CMK (cell line): ENCODE measurements at places on chromosomes 5 and 9.

GRCh38 chr9:126326228-126327005 lies at the start of gene MVB12B:
Gene MVB12B, plus strand, starts transcription at chr9:126326829. Its CDS starts 101 bp downstream, at chr9:126326930.
- no peak for DNase-seq

DNA sequence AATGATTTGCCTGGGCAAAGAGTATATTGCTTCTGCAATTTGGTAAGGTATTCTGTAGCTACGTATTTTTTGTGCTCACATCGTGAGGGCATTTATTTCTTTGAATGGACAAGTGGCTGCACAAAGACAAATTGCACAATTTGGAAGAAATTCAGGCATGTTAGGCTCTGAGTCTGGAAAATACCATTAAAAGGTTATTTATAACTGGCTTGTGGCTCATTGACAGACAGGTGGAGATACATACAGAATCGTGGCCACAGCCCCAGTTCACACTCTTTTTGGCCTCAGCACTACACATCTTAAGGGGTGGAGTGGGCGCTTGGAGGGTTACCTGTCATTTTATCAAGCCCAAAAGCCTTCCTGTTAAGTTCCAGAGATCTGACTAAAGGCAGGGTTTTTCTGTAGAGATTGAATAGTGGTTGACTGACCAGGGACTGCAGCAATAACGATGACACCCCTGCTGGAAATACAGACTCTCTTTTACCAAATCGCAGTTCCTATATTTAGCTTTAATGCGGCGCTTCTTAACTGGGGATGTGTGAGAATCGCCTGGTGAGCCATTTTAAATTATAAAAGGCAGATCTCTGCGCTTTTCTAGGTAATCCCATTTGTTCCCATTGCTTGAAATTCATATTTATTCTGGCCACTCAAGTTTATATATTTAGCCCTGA lies 14.7 kb downstream of the MAN2A1 start:
- no peak for DNase-seq

- no peak for DNase-seq
Observed at GRCh38 chr9:103928442-103928841, 165.7 kb upstream of the SMC2 start.

GRCh38 chr9:72583370-72583769 lies 62.0 kb downstream of the TMC1 start:
- no peak for DNase-seq

DNA sequence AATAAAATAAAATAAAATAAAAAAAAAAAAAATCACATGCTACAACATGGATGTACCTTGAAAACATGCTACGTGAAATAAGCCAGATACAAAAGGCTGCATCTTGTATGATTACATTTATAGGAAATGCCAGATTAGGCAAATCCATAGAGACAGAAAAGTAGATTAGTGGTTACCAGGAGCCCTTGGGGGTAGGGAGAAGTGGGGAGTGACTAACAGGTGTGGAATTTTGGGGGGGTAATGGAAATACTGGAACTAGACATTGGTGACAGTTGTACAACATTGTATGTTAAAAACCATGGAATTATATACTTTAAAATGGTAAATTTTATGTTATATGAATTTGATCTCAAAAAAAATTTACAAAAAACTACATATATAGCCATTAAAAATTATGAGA lies 47.3 kb downstream of the SLC1A1 start:
- no peak for DNase-seq

DNA sequence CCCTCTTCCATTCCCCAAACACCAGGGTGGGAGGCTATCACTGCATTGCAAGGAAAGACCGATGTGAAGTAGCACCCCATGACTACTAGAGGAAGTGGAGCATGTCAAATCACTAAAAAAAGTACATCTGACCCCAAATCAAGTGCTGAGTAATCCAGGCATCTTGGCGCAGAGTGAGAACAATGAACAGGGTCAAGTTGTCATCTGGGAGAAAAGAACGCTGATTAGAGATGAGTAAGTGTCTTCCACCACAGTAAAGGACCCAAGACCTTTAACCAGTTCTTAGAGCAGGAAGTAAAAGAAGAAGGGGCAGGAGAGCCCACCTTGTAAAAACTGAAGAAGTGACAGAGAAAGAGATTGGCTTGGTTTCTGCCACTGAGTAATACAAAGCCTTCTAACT lies 75.0 kb upstream of the RAD23B start:
- no peak for DNase-seq

DNA sequence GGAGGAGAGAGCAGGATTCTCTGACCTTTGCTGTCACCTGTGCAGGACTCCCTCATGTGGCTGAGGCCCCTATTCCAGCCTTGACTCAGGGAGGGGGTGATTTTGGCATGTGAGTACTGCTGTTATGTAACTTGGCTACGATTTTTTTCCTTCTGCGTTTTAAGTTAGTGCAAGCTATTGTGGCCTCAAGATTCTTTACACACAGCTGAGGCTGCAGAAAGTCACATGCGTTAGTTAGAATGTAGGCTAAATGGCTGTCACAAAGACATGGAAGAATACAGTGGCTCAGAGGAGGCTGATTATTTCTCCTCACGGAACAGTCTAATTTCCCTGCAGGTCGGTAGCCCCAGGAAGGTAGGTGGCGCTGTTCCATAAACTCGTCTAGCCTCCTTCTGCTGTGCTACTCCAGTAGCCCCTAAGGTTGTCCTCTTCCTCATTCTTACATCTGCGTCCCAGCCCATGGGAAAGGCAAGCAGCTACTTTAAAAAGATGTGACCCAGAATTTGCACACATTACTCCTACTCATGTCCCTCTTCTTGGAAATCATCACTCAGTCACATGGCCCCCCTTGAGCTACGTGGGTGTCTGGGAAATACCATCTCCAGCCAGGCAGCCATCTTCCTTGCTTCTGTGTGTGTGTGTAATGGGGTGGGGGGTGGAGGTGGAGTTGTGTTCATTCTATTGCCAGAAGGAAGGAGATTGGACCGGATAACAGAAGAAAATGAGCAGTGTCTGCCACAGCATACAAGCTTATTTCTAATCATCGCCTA lies 486.6 kb downstream of the CCDC171 start:
- DNase-seq: no peak

- peak; percentile 3 for DNase-seq
Observed at GRCh38 chr5:127353796-127354195, 63.2 kb downstream of the MEGF10 start.

DNA sequence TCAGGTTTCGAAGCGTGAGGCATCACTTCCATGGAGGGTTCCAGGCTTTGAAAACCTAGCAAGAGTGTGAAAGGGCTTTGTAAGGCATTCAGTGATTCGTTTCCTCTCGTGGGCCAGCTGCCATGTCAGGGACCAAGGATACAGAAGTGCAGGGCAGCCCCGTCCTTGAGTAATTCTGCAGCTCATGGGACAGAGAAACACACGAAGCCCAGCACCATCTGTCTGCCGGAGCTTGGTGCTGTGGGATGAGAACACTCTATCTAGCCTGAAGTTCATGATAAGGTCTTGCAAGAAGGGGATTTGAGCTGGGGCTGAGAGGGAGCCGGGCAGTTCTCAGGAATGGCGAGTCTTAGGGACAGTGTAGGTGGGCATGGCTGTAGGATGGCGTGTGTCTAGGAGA lies 55.8 kb downstream of the ANKRD33B start:
- no peak for DNase-seq

GRCh38 chr9:113956901-113957300 lies 80.8 kb downstream of the ZNF618 start:
- no peak for DNase-seq

- no peak for DNase-seq
Observed at GRCh38 chr5:74279244-74279643, 361.3 kb downstream of the ENC1 start.

GRCh38 chr5:102700916-102701315 lies 54.2 kb upstream of the PAM start:
- DNase-seq: no peak

- no peak for DNase-seq
Observed at GRCh38 chr5:104533498-104533897, 970.9 kb upstream of the NUDT12 start.

- no peak for DNase-seq
Observed at GRCh38 chr5:131536211-131536826, 98.7 kb downstream of the RAPGEF6 start.

DNA sequence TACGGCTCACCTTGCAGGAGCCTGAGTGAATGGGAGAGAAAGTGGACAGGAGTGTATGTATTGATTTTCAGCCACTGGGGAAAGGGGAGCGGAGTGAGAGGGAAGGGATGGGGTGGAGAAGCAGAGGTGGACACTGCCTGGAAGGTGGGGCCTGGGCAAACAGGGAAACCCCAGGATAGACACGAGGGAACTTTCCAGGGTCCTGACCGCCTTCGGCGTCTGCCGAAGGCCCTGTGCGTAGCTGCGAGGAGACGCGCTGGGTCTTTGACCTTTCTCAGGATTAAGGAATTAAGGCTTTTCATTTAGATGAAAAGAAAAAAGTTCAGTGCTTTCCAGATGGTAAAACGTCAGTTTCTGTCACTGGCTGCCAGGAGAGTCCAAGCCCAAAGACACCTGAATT lies 134.6 kb upstream of the RAPGEF1 start:
- DNase-seq: no peak

DNA sequence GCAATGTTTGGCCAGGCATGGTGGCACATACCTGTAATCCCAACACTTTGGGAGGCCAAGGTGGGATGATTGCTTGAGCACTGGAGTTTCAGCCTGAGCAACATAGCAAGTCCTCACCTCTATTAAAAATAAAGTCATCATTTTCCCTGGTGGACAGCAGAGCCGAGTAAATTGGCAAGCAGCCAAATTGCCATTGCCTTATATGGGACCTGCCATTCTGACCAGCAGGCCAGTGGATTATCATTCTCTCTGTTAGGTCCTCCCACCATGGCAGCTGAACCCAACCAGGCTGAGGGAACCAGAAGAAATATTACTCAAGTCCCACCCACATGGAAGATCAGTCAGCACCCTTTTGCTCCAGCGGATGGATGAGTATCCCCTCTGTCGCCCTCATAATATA lies 1829.9 kb downstream of the EFNA5 start:
- DNase-seq: no peak

GRCh38 chr5:36667824-36668223 lies 61.4 kb downstream of the SLC1A3 start:
- no peak for DNase-seq

- no peak for DNase-seq
Observed at GRCh38 chr9:18137815-18138214, 336.1 kb upstream of the ADAMTSL1 start.

DNA sequence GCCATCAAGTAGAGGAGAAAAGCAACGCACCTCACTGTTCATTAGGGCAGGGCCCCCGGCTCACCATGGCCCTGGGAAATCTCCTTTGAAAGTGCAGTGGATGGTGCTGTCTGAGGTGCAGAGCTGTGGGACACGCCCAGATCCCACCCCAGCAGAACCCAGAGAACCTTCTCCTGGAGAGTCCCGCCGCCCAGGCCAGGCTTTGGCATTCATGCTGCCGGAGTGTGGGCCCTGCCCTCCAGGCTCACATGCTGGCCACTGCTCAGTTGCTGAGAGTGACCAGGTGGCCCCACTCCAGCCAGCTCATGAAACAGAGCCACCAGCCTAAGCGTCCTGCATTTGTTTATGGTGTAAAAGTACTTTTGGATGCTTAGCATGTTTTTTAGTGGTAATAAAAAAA lies 23.8 kb upstream of the LRRC14B start:
- DNase-seq: no peak

GRCh38 chr5:93800988-93801811 lies 59.8 kb upstream of the POU5F2 start:
- DNase-seq: no peak

DNA sequence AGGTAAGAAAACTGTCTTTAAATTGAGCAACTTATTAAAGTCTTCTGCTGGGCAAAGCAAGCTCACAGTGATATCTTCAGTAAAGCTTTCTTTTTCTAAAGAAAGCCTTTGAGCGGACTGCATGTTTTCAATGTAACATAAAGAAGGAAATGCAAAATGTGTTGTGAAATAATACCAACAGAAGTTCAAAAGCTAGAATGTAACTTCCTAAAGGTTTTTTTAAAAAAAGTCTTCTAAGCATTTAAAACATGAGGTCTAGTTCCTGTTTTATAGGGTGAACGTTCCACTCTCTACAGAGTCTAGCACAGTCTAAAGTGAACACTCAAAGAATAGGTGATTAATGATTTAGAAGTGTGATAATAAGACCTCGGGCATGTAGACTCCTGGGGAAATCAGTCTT lies 62.9 kb downstream of the DENND1A start:
- DNase-seq: no peak

GRCh38 chr9:111715471-111715870 lies 54.1 kb downstream of the GNG10 start:
- DNase-seq: no peak

DNA sequence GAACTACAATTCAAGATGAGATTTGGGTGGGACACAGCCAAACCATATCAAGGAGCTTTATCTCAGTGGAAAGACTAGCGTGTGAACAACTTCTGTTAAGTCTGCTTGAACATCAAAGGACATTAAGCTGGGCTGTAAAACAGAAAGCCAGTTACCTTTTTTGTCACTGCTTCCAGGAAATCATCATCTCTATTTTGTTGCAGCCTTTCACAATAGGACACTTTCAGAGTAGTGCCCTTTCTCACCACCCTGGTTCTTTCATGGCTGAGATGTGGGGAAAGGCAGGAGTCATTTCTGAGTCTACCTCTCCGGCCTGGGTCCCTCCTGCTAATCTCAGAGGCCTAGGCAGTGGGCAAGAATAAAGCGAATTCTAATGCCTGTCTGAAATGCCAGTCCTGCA lies 96.2 kb upstream of the PPP1R2B start:
- DNase-seq: no peak

GRCh38 chr5:153572411-153573145 lies 82.1 kb downstream of the GRIA1 start:
- no peak for DNase-seq

DNA sequence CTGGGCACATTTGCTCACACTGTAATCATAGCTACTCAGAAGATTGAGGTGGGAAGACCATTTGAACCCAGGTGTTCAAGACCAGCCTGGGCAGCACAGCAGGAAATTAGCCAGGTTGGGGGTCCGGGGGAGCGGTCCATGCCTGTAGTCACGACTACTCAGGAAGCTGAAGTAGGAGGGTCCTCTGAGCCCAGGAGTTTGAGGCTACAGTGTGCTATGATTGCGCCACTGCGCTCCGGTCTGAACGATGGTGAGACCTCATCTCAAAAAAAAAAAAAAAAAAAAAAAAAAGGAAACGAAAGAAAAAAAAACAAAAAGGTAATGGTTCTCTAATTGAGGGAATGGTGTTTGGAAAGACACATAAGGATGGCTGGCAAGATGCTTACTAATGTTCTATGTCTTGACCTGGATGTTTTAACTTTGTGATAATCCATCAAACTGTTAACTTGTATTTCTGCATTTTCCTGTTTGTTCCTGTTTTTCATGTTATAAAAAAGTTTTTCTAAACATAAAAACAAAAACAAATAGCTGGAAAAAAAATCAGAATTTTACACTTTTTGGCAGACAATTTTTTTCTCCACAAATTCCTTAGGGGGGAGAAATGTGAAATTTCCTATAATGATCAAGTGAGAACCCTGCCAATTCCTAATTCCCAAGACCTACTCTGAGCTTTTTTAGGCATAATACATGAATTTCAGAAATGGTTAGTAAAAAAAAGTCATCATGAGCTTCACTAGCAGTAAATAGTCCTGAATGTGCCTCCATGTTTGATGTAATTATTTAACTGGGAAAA lies 96.9 kb downstream of the DENND1A start:
- DNase-seq: no peak
